NCI-H774 (cell line): ENCODE measurements at places on chromosomes 7 and 10.

DNA sequence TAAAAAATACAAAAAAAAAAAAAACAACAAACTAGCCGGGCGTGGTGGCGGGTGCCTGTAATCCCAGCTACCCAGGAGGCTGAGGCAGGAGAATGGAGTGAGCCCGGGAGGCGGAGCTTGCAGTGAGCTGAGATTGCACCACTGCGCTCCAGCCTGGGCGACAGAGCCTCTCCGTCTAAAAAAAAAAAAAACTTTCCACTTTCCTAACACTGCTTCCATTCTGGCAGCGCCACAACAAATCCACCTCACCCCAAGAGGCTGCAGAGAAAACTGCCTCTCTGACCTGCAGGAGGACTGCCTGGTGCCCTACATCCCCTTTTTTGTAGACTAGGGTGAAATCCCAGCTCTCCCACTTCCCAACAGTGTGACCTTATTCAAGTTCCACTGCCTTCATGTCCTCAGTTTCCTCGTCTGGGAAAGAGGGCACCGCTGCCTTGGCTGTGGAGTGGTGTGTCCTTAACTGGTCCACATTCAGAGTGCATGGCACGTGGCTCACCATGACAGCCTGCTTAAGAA is 2.6 kb upstream of the MBL2 start:
- no peak for DNase-seq

DNA sequence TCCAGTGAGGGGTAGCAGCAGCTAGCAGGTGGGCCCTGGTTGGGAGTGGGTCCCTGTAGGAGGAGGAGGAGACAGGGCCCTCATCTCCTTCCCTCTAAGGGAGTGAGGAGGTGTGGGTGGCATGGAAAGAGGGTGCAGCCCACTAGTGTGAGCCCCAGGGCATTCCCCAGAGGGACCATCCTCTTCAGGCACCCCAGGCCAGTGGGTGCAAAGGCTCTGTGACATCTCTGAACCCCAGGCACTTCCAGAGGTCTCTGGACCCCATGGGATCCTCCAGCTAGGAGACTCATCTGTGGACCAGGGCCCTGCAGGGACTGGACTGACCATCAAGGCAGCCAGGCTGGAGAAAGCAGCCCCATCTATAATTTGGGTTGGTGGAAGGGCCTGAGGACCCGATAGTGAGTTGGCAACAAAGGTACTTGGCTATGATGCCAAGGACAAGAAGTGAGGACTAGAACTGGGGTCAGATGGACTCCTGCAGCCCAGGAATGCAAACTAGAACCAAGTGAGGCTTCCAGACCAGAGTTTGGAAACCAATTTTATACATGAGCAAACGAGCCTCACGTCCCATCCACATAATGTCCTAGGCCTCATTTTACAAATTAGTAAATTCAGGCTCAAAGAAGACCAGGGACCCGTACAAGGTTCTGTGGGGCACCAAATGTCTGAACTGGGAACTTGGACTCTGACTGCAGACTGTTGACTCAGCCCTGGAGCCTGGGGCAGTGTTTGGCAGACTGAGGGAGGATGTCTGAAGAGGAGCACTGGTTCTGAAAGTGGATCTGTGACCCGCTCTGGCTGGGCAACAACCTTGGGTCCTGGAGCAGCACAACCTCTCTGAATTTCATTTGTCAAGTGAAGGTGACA is 1.4 kb upstream of the VSTM4 start:
- DNase-seq, result no peak

DNA sequence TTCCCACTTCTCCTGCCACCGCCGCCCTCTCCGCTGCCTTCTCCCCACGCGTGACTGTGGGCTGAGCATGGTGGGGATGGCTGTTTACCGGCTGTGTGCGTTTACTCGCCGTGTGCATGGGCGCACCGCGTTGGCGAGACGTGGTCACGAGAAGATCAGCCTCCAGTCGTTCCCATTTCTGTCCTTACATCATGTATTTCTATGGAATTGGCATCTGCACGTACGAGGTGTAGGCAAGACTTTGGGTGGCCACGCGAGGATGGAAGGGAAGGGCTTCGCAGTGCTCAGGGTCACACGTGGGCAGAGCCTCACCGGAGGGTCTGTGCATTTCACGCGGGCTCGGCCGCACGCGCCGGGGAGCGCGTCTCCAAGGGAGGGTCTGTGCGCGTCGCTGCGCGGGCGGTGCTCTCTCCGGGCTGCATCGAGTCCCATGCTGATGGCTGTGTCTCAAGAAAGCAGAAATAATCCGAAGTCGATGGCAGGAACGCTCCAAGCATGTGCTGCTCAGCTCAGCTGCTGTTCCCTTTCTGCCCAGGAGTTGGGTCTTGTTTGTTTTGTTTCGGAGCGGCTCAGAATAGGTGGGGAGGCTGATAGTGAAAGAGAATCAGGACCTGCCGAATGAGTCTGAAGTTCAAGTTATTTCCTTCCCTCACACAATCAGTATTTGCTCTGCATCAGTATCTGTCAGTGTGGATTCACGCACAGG is 973 bp downstream of the CAMK1D start:
- no peak for DNase-seq

DNA sequence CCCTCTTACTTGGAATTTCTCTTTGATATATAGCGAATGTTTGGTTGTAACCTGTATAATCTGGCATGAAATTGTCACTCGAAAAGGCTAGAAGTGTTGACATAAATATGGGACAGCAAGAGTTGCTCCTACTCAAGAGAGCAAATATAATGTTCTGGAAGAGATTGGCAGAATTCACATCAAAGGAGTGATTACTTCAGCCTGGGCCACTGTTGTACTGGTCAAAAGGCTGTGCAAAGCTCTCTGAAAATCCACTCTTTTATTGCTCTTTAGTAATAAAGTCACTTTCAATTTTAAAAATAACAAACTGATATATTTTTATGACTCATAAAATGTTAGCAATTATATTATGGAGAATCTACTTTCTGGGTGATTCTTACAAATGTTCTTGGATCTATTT is 58.2 kb downstream of the CFTR start:
- DNase-seq, result no peak

DNA sequence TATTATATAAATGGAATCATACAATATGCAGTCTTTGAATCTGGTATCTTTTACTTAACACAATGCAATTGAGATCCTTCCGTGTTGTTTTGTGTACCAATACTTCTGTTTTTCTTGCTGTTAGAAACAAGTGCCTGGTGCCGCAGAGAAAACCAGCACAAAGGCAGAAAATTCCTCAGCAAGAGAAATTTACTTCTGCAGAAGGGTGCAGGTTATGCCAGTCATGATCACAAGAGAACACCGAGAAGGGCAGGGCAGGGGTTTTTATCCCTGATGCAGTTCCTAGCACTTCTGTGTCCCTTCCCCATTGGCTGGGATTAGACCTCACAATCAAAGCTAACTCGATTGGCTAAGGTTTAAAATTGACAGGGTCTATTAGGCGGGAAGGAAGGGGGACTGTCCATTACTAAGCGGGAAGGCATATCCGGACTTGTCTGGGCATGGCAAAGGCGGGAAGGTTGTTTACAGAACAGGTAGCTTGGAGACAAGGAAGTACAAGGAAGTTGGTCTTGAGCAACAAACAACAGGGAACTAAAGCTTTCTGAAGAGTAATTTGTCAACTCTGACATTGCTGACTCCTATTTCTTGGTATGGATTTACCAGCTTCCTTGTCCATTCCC is 2.4 kb upstream of the ZNF33B start:
- no peak for DNase-seq

DNA sequence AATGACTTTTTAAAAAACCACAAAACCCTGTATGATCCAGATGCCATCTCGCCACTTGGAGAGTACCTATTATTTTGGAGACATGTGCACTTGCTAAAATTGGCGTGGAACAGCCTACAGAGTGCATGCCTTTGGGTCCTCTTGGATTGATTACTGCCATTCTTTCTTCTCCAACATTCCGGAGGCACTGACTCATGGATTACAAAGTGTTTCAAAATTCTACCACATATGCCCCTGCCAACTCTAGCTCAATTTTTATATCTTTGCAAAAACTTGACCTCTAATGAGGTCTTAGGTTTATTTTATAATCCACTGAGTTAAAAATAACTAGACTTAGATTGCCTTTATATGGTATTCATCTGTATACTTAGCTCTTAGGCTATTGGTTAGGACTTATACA is 55.8 kb upstream of the KIF5B start:
- no peak for DNase-seq

GRCh38 chr10:110793886-110794285 is 77.8 kb upstream of the PDCD4 start:
- no peak for DNase-seq

- no peak for DNase-seq
These were observed 167.6 kb downstream of the LRMDA start for GRCh38 chr10:75598998-75599397.

DNA sequence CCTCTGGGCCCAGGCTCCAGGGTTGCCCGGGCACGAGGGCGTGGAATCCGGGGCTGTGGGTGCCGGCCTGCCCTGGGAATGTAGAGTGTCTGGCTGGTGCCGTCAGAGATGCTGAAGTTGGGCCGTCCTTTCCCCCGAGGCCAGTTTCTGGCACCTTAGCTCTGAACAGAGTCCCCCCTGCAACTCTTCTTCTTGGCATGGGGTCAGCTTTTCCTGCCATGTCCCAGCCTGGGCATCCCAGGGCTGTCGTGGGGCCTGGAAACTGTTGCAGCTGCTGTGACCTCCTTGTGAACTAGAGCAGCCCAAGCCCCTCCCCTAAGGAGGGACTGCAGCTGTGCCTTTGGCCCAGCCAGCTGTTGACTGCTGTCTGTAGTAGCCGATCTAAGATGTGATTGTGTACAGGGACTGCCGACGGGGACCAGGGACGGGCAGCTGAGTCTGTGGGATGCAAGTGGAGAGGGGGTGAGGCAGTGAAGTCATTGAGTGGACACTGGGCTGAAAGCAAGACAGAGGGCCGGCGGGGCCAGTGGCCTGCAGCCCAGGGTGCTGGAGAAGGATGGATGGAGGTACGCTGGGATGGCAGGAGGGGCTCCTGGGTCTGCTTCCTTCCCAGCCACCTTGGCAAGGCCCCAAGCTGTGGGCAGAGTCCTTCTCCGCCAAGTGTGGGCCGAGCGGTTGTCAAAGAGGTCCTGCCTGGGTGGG is 35.8 kb downstream of the GBX1 start:
- DNase-seq, result no peak

DNA sequence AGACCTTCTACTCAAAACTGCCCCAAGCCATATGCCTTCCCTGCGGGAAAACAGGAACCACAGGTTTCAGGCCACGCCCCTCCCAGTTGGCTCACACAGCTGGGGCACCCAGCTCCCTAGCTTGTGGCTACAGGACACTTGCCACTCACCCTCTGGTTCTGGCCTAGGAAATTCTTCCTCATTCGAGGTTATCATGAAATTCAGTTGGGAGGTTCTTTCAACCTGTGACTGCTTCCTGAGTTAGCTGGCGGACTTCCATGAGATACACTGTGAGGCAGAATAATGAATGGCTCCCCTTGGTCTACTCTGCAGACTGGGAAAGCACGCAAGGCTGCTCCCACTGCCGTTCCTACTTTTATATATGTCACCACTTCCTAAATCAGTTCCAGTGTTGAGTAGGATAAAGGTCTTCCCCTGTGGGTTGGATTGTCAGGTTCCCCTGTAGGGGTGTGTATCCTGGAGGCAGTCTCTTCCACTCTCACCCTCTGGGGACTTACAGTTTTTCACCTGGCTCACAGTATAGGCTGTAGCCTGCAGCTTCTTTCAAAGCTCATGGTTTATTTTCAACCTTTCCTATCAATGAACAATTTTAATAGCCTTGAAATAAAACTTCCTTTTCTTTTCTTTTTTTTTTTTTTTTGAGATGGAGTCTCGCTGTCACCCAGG is 37.0 kb downstream of the GPR22 start:
- DNase-seq, result peak; percentile 32

DNA sequence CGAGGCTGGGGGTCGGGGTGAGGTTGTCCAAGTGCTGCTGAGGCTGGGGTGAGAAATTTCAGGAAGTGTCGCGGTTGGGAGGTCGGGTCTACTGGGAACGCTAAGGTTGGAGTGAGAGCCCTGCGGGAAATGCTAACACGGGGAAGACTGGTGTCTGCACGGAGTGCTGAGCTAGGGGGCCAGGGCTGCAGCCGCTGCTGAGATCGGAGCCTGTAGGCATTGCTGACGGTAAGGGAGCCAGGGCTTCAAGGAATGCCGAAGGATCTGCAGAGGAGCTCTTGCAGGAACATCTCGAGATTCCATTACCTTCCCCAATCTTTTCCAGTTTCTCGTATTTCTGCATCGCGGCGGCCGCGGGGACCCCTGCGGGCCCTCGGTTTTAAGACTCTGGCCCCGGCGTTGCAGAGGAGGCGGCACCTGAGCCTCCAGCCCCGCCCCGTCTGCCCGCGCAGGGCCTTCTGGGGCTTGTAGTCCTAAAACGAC is at the start of gene CDK5:
Gene CDK5 (minus strand): TSS at position 392 of the 483 bp plus-strand sequence. CDS start 49 bp downstream, at position 343.
- peak; percentile 62 for DNase-seq

GRCh38 chr7:26091933-26092332 is 60.1 kb upstream of the NFE2L3 start:
- no peak for DNase-seq

DNA sequence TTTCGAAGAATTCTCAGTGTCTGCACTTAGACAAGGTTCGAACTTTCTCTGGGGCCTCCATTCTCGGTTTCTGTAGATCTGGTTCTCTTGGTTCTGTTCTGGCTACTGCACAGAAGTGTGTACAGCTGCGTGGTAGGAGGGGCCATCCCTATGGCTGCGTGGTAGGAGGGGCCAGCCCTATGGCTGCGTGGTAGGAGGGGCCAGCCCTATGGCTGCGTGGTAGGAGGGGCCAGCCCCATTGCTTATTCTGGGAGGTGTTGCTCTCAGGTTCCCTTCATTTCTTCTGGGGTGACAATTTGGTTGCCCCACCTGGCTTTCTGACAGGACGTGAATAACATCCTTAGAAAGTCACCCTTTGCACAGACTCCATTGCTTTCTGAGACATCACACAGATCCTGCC is 65.2 kb upstream of the CHST15 start:
- no peak for DNase-seq

GRCh38 chr7:1046722-1047679 is 2.7 kb downstream of the GPR146 start:
- no peak for DNase-seq

DNA sequence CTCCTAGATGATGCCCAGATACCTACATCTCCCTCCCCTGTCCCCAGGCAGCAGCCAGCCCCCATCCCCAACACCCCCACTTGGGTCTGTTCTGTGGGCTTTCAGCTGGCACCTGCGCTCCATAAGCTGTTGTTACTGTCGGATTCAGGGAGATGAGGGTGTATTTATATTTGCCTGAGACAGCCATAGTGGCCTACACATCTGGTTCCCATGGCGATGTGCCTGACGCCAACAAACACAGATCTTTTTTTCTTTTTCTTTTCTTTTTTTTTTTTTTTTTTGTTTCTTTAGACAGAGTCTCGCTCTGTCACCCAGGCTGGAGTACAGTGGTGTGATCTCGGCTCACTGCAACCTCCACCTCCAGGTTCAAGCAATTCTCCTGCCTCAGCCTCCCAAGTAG is 73.1 kb downstream of the CLIP2 start:
- no peak for DNase-seq

- DNase-seq, result no peak
These were observed 19.8 kb downstream of the YME1L1 start for GRCh38 chr10:27134371-27134770.

DNA sequence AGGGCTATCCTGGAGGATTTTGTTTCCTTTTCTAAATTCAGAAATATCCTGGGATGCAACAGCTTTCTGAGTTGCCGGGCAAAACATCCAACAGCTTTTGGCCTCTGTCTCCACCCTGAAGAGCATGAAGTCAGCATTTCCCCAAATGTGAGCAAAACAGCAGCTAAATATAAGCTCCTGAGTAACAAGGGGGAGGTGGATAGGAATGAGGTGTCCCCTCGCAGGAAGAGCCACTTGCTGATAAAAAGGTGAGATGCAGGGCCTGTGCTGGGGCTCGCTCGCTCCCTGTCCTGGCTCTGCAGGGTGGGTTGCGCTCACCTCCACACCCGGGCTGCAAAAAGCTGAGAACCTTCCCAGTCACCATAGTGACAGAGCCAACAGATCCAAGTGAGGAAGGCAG is 264.3 kb downstream of the ZEB1 start:
- DNase-seq, result no peak
